GDM1 (cell line): ENCODE measurements at places on chromosomes 12 and 14.

- no peak for DNase-seq
Observed at GRCh38 chr12:12673296-12673695, 22.7 kb downstream of the GPR19 start.

GRCh38 chr14:62546862-62547474 is 498.3 kb downstream of the KCNH5 start:
- DNase-seq = no peak

- no peak for DNase-seq
Observed at GRCh38 chr14:34453226-34453625, 8.8 kb downstream of the SPTSSA start.

GRCh38 chr14:51139121-51139681 is 44.3 kb upstream of the TRIM9 start:
- no peak for DNase-seq

- DNase-seq = no peak
Observed at GRCh38 chr12:124389138-124389724, 94.3 kb downstream of the RFLNA start.

DNA sequence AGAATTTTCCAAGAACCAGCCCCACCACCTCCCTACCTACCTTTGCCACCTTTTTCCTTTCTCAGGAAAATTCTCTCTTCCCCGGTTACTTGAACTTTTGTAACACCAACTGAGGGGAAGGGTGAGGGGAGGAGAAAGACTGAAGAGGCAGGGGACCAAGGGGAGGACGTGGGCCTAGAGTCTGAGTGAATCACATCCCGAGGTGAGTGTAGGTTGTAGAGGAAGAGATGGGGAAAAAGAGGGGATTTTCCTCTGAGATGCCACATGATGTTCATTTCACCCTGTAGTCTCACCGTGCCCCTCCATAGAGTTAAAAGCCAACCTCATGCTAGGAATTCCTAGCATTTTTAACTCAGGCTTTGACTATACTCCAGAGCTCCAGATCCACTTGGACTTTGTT is 311.8 kb downstream of the RPAP3 start:
- DNase-seq = no peak

- DNase-seq = no peak
Observed at GRCh38 chr12:117036046-117036445, 63.2 kb downstream of the TESC start.

- DNase-seq = no peak
Observed at GRCh38 chr12:65511912-65512311, 233.4 kb downstream of the MSRB3 start.

DNA sequence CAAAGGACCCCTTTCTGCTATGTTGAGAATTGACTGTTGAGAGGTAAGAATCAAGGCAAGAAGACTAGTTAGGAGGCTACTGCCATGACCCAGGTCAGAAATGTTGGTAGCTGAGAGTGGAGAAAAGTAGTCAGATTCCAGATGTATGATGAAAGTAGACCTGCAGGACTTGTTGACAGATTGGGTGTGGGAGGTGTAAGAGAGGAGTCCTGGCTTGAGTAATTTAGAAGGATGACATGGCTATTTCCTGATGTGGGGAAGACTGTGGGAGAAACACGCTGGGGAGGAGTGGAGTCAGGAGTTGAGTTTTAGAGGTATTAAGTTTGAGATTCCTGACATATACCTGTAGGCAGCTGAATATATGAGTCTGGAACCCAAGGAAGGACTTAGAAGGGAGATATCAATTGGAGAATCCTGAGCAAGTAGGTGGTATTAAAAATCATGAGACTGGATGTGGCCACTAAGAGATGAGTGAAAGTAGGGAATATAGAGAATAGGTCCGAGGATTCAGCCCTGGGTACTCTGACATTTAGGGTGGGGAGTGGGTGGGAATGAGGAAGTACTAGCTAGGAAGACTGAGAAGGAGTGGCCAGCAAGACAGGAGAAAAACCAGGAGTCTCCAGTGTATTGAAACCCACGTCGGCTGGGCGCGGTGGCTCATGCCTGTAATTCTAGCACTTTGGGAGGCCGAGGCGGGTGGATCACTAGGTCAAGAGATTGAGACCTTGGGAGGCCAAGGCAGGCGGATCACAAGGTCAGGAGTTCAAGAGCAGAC is 12.6 kb upstream of the DDX47 start:
- DNase-seq = no peak

GRCh38 chr14:93368996-93369712 is 22.2 kb downstream of the COX8C start:
- no peak for DNase-seq

GRCh38 chr12:87311206-87311605 is 718.0 kb downstream of the C12orf50 start:
- DNase-seq = no peak

DNA sequence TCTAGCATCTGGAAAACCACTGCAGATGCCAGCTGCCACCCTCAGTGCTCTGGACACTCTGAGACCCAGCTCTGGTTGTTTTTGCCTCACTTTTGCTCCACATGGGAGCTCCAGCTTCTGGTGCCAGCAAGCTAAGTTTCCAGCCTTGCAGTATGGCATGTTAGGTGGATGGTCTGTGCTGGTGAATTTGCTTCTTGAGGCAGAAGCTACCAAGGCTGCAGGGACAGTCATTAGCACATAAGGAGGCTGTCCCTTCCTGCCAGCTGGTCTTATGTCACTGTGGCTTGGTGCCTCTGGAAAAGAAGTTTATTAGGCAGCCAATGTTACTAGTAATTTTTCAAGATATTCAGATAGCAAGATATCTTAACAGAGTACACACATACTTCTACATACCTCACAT is 64.2 kb upstream of the CSRP2 start:
- DNase-seq = no peak

GRCh38 chr12:51729331-51729730 is 119.2 kb downstream of the FIGNL2 start:
- no peak for DNase-seq

DNA sequence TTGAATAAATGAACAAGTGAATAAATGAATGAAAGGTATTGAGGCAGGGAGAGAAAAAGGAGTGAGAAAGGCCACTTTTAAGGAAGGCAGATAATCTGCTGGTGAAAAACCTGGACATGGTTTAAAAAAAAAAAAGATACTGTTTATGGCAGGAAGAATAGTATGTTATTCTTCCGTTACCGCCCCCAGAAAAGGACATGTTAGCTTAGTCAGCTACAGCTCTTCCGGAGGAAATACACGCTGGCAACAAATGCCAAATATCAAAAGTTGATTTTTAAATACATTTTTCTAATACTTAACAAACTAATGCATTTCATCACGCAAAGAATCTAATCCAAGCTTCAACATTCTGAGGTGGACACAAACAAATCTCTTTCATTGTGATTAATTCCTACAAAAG is 43.2 kb downstream of the SLC5A8 start:
- DNase-seq = no peak

DNA sequence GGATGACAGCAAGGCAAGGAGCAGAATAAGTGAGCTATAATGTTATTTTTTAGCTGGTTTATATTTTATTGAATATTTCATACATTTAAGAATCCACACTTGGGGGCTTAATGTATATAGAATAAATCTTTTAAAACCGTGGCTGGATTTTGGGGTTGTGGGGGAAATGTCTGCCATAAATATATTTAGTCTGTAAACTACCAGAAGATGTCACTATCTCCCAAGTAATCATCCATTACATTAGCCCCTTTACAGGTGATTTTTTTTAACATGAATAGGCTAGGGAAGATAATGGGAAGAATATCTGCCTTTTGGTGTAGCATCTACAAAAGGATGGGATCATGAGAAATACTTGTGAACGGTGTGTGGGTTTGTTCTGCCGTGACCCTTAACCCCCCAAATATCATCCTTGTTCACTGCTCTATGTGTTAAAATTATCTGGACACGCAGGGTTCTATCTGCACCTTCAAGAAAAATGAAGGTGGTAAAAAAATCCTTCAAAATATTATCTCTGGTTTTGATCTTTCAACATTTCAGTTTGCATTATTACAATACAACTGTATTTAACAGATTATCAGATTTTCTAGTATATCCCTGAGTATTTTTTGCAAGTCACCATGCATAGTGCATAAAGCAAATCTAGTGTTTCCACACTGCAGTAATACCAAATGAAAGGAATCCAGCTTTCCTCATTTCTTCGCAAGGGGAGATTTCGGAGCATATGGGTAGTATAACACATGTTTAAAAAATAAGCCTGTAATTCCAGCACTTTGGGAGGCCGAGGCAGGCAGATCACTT is 8.0 kb upstream of the SLC17A8 start:
- no peak for DNase-seq

DNA sequence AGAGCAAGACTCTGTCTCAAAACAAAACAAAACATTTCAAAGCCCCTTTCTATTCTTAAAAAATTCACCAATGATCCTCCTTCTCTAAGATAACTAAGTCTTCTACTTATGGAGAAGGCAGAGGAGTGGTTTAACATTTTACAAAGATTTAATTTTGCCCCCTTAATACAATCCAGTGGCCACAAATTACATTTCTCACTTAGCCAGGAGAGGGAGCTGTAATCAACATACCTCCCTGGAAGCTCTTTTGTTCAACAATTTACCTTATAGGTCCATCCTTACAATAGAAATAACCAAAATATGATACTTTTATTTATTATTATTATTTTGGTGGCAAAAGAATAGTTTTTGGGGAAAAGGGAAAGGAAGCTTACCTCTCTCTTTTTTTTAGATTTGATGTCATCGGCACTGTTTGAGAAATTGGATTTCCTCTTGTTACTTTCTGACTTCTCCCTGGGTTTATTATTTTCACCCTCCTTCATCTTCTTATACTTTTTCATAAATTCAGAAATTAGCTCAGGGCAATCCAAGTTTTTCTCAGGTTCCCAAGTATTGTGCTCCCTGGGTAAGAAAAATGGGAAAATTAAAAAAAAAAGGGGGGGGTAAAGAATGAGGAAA is 28.1 kb downstream of the CBX5 start:
- peak; percentile 6 for DNase-seq

DNA sequence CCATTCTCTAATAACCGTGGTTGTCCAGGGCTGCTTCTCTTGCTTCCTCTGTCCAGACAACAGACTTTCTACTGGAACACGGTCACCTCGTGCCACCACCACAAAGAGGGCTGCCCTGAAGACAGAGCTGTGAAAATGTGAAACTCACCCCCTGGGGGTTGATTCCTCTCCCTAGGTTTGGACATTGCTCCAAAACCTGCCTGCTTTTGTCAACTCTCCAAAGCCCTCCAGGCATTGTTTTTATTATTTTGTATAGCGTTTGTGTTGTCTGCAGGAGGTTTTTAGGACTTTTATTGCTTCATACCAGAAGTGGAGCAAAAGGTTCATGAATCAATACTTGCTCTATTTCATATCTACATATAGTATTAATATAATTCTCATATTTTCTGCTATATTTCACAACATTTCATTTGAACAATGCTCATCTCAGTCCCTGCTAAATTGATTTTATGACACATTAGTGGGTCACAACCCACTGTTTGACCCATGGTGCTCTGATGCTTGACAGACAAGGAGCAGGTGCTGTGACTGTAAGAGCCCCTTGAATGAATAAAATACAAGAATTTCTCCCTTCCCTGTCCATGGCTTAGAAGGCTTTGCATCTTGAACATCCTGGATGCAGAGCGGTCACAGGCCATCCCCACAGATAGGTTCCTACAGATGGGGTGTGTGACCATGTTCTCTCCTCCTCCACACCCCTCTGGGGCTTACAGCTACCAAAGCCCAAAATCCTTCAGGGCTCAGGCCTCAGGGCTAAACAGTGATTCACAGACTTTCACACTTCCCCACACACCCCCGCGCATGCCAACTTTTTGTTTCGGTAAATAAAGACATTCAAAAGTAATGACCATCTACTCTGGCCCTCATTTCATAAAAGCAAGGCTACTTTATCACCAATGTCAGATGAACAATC is 20.6 kb upstream of the EML1 start:
- DNase-seq = no peak

DNA sequence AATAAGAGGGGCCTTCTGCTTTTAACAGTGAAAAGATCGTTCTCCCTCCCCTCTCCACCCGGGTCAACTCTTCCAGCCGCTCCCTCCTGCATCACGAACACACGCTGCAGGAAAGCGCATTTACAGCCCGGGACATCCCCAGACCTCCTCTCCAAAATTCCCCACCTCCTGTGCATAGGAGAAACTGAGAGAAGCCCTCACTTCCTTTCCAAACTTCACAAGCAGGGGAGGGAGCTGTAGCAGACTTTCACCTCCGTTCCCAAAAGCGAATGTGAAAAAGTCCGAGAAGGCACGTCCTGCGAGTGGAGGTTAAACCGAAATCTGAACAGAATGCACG is 513 bp downstream of the BCAT1 start:
- no peak for DNase-seq

- DNase-seq = no peak
Observed at GRCh38 chr12:127214186-127214585, 1052.8 kb upstream of the TMEM132C start.

DNA sequence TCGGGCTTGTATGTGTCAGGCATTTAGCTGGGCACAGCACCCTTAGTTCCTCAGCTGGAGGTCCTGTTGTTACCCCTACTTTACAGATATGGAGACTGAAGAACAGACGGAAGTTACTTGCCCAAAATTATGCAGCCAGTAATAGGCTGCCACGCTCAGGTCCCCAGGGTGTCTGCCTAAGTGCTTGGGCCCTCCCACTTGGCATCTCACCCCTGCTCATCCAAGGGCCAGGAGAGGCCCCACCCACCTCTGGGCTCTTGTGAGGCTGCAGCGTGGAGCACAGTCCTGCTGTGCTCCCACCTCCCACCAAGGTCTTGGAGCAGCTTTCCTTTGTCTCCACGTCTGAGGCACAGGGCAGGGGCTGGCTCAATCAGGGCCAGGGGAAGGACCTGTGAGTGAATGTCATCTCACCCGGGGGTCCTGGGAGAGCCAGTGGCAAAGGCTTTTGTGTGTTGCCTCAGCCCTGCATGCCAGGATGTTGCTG is 64.6 kb downstream of the BEGAIN start:
- no peak for DNase-seq

DNA sequence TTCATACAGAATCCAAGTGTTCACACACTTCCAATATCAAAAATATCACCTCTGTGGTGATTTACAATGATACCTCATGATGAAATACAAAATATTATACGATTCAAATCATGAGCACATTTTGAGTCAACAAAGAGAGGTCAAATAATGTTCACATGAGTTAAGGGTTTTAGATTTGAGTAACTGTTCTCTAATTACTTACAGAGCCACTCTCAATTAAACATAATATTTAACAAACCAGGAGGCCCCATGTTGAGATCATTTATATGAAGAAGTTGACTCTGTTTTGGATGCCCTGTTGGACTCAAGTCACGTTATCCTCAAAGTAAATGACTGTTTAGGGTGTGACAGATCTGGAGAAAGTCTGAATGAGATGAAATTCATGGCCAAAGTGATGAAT is 53.5 kb downstream of the NUAK1 start:
- DNase-seq = no peak

GRCh38 chr12:94187361-94187760 is 39.0 kb downstream of the PLXNC1 start:
- no peak for DNase-seq

DNA sequence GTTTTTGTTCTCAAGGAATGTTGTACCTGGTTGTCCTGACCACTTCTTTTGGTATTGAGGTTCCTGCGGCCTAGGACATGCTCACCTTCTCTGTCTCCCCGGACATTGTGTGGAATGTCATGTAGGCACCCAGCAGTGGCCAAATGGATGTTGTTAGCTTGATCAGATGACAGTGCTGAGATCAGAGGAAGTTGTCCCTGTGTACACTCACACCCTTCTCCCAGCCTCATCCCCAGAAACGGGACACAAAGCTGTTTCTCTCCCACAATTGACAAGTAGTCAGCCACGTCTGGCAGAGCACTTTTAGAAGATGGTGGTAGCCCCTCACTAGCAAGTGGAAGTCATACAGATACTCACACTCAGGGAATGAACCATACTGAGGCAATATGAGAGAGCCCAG is 3.0 kb downstream of the PLEKHH1 start:
- DNase-seq = no peak
